ENCODE measurements at places on chromosomes 12 and 14.

GRCh38 chr12:13253966-13254760 lies 57.6 kb downstream of the EMP1 start:
- DNase-seq, result no peak

GRCh38 chr14:61211476-61212255 lies 69.5 kb downstream of the TMEM30B start:
- no peak for DNase-seq

DNA sequence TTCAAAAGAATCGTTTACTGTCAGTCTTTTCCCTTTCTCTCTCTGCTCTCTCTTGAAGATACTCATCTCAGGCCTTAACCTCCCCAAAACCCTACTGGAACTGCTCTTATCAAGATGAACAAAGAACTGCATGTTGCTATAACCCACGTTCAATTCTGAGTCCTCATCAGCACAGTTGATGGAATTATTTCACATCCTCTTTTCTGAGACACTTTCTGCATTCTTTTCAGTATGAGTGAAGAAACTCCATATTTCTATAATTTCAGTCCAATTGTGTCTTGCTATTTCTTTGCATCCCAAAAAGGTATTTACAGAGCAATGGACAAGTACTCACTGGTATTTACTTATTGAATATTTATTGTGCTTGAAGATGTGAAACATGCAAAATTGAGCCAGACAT lies 160.1 kb upstream of the CPNE8 start:
- no peak for DNase-seq

GRCh38 chr12:42213023-42213422 lies 25.0 kb downstream of the YAF2 start:
- DNase-seq, result peak; percentile 42

- DNase-seq, result no peak
Measured at GRCh38 chr12:22396253-22396652, 61.7 kb upstream of the ST8SIA1 start.

GRCh38 chr14:32366986-32367385 lies 37.9 kb downstream of the AKAP6 start:
- DNase-seq, result no peak

GRCh38 chr14:95651028-95651427 lies 35.2 kb upstream of the TCL1B start:
- DNase-seq, result no peak

GRCh38 chr12:89828575-89828974 lies 119.9 kb upstream of the ATP2B1 start:
- DNase-seq, result no peak

- no peak for DNase-seq
Measured at GRCh38 chr14:54927551-54927950, 24.9 kb upstream of the GCH1 start.

GRCh38 chr12:58291106-58291505 lies 349.7 kb downstream of the ATP23 start:
- no peak for DNase-seq

GRCh38 chr12:82182601-82183190 lies 175.5 kb downstream of the CCDC59 start:
- DNase-seq, result peak; percentile 3

DNA sequence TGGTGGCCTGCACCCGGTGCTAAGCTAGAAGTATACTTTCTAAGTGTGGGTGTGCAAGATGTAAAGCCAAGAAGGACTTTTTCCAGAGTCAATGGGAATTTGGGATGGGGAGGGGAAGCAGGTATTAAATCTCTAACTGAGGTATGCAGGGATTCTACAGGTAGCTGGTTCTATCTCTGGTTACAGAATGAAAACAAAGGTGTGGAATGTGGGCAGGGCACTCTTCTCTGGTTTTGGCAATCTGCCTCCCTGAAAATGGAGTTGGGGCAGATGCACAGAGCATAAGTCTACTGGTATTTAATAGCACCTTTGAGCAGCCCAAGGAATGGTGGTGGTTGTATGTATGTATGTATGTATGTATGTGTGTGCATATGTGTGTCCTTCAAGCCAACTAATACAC lies 66.7 kb upstream of the PPP1R12A start:
- no peak for DNase-seq

GRCh38 chr14:92247341-92247740 lies 75.6 kb upstream of the SLC24A4 start:
- DNase-seq, result no peak

GRCh38 chr12:65741656-65742017 lies 82.6 kb upstream of the HMGA2 start:
- DNase-seq, result no peak

DNA sequence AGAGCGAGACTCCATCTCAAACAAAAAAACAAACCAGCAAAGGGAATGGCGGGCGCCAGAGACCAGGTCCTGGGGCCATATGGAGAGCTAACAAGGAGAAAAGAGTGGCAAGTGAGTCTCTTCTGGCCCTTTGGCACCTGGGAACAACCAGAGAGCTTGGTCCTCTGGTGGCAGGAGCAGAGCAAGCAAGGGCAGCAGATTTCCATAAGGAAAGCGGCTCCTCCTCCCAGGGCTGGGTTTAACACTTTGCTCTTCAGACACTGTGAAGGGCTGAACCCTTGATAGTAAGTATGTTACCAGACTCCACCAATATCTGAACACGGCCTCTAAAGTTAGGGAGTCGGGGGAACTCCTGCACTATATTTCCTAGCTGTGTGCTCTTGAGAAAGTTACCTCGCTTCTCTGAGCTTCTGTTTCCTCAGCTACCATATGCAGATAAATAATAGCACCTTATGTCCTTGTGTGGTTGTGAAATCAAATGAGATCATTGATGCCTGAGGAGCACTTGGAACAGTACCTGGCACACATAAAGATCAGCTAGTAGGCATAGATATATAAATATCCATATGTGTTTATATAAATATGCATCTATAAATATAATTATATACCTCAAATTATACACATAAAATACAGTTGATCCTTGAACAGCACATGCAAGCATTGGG lies 33.4 kb upstream of the PLEKHG6 start:
- DNase-seq, result no peak

DNA sequence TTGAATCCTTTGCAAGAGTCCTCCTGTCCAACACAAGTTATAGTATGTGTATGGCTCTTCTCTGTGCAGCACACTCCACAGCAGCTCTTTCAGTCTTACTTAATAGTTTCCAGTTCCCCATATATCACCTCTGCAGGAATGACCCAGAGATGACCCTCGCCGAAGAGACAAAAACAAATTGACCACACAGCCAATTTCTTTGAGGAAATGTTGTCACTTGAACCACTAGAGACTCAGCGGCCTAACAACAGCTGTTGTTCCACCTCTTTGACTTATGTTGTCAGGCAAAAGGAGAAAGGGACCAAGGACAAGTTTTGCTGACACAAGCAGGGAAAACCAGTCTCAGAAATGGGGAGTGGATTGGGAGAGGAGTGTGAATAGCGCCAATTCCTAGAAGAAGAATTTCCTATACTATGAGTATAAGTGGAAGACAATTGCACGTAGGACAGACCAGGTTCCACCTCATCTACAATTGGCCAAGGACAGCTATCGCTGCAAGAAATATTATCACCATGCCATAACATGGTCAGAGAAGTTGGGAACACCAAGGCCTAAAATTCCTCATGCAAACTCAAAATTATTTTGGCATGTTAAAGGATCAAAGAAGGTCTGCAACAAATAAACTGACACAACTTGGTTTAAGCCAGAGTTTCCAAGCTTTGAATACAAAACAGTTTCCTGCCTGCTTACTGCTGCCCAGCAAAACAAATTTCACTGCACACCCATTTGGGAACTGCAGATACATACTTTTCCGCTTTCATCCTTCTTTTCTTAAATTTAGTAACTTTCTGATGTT lies 41.7 kb upstream of the ITPR2 start:
- DNase-seq, result no peak

DNA sequence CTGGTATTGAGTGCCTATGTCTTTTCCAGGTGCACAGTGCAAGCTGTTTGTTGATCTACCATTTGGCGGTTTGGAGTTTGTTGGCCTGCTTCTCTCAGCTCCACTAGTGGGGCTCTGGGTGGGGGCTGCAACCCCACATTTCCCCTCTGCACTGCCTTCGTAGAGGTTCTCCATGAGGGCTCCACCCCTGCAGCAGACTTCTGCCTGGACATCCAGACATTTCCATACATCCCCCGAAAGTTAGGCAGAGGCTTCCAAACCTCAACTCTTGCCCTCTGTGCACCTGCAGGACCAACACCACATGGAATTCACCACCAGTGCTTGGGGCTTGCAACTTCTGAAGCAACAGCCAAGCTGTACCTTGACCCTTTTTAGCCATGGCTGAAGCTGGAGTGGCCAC lies 1024.1 kb downstream of the TMTC2 start:
- no peak for DNase-seq

DNA sequence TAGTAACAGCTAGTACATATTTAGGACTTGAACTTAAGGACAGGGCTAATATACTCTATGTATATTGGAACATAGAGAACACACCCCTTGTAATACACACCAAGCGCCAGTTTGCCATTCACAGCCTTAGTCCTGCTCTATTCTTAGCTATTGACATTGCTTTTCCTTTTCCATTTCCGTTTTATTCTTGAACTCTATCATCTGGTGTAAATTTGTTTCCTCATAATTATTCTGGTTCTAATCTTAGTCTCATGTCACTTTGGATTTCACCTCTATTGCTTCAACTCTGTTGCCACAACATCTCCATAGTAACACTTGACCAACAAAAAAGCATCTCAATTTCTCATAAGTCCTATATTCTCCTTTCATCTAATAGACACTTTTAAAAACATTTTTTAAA lies 225.7 kb downstream of the PHLDA1 start:
- no peak for DNase-seq

DNA sequence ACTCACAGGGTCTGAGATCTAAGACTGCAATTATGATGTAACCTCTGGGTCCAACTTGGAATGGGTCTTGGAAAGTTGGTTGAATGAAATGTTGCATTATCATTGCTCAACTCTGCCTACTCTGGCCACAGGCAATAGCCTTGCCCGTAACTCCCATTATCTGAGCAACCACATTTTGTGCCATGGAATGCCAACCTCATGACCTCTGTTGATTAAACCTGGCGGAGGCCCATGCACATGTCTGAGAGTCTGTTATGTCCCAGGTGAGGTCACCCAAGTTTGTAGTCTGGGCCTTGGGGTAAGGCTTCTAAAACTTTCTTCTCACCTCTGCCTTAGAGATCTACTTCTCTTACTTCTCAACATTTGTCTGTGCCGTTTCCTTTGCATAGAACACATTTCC lies 140.9 kb downstream of the TBX5 start:
- no peak for DNase-seq

- DNase-seq, result no peak
Measured at GRCh38 chr14:46325157-46325556, 326.4 kb downstream of the RPL10L start.

- DNase-seq, result no peak
Measured at GRCh38 chr14:99733540-99734405, 49.7 kb downstream of the CYP46A1 start.

DNA sequence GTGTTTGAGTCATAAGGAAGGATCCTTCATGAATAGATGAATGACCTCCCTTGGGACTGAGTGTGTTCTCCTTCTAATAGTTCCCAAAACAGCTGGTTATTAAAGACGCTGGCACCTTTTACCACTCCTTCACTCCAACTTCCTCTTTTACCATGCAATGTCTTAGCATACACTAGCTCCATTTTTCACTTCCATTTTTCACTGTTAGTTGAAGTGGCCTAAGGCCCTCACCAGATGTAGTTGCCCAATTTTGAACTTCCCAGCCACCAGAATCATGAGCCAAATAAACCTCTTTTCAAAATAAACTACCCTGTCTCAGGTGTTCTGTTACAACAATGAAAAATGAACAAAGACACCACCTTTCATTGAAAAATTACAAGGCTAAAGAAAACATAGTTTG lies 64.7 kb downstream of the GPR65 start:
- no peak for DNase-seq

- DNase-seq, result no peak
Measured at GRCh38 chr12:3116106-3116844, 39.1 kb downstream of the TSPAN9 start.

- no peak for DNase-seq
Measured at GRCh38 chr12:7503686-7504415, at the start of gene CD163. Gene CD163, minus strand, starts transcription at chr12:7503777. Its CDS starts 87 bp downstream, at chr12:7503690.

- DNase-seq, result no peak
Measured at GRCh38 chr14:36939265-36939664, 233.1 kb downstream of the SLC25A21 start.

DNA sequence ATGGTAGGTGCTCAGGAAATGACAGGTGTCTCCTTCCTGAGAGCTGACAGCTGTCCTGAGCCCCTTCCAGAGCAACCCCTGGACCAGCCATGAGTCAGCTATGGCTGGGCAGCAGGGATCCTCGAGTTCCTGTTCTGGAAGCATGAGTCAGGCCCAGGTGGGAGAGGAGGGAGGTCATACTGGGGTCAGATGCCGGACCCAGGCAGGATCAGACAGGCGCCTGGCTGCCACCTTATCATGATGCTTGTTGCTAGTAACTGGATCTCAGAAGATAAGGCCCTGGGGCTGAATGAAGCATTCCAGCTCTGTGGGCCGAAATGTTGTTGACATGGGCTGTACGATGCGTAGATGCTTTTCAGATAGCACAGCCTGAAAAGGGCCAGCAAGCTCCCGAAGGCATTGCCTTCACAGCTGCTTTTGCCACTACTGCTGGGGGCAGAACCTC lies 17.4 kb upstream of the KRT7 start:
- peak; percentile 77 for DNase-seq

DNA sequence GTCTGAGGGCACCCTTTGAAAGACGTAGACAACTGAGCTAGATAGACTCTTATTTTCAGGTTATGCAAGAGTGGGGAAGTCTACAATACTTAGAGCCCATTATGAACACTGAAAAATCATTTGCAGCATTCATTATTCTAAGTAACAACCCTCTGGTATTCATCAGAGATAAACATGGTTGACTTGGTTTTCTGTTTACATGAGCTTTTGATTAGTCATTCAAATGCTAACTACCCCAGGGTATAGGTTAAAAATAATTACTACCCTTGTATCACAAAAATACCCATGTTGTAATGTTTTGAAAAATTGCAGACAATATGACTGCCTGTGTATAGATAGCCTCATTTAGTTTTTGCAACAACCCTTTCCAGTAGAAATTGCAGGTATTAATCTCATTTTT lies 78.5 kb downstream of the PPFIBP1 start:
- no peak for DNase-seq

DNA sequence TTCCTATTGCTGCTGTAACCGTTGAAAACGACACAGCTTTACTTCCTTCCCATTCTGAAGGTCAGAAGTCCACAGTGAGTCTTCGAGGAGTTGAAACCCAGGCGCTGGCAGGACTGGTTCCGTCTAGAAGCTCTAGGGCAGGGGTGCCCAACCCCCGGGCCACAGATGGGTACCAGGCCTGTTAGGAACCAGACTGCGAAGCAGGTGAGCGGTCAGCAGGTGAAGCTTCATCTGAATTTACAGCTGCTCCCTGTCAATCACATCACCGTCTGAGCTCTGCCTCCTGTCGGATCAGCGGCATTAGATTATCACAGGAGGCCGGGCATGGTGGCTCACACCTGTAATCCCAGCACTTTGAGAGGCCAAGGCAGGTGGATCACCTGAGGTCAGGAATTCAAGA lies 12.6 kb upstream of the SFSWAP start:
- no peak for DNase-seq
